ENCODE measurements at places on chromosomes 2 and 18.

GRCh38 chr2:60025496-60025895 is 528.0 kb downstream of the BCL11A start:
- DNase-seq = no peak

DNA sequence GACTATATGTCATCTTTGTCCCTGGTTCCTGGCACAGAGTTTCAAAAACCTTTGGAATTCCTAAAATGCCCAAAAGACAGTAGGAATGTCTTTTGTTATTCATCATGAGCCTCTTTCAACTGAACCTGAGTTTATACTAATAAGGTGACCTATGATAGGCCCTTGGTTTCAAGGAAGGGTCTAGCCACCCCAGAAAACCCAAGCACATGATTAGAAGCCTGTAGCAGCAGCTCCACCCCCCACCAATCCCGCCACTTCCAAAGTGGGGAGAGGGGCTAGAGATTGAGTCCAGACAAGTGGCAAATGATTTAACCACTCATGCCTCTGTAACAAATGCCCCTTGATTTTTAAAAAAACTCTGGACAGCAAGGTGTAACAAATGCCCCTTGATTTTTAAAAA is 56.8 kb downstream of the ADD2 start:
- DNase-seq = no peak

- DNase-seq = peak; percentile 49
These were observed at the start of gene PIEZO2 for GRCh38 chr18:11149441-11150270. TSS of gene PIEZO2 (minus strand) at chr18:11149569. CDS start at chr18:11148588, 981 bp downstream.

DNA sequence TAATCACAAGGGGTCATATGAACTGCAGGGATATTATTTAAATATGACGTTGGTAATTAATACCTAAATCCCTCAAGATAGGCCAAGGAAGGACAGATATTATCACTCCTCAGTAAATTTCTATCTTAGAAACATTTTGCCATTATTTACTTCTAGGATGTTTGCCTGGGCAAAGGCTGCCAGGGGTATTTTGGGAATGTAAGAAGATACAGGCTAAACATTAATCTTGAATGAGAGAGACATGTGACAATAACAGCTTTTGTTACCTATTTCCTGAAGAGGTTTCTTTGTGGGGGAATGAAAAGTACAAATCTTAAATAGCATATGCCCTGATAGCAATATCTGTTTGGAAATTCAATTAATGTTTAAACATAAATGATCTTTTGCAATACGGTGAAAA is 756 bp upstream of the CCDC195 start:
- no peak for DNase-seq

DNA sequence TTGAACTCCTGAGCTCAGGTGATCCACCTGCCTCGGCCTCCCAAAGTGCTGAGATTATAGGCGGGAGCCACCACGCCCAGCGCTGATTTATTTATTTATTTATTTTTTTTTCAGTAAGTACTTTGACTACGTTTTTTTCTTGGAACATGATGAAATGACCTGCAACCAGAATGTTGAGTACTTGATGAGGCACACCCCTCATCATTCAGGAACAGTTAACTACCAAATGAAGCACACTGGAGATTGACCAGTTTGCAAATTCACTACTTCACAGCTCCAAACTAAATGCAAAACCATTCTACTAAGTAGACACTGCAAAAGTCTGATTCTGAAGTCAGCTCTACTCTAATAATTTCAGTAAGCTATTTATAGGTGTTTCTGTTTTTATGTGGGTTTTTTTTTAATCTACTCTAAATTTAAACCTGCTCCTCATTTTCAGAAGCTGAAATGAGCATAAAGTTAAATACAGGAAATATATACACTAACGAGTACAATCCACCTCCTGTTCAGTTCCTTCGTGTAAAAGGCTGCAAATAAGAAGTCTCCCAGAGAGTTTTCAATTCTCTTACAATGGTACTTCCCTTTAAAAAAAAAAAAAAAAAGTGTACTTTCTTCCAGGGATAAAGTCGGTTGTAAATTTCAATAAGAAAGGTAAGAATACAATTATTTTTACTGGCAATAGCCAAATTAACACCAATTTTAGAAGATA is 1.4 kb downstream of the GFPT1 start:
- no peak for DNase-seq

DNA sequence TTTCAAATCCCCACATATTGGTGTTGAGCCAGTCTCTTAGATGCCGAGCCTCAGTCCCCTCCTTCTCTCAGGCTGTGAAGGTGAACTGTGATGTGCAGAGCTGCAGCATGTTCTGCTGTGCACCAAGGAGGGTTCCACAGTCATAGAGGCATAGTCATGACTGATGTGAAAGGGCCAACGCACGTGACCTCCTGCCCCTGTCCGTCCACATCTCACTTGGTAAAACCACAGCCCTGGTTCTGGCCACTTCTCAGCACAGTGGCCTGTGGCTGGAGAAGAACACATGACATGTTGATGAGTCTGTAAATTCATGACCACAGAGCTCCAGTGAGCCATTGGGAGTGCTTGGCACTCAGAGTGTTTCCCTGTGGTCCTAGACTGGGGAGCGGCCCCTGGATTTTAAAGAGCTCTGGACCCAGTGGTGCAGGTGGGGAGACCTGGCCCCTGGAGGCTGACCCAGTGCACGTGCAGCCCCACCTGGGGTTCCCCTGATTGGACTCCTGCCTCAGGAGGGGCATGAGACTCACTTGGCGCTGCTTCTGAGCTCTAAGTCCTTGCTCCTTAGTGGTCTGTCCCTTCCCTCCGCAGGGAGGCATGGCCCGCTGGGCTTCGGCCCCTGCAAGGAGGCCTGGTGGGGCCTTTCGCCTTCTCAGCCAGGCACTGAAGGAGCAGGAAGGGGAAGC is 25.3 kb downstream of the INPP4A start:
- no peak for DNase-seq

DNA sequence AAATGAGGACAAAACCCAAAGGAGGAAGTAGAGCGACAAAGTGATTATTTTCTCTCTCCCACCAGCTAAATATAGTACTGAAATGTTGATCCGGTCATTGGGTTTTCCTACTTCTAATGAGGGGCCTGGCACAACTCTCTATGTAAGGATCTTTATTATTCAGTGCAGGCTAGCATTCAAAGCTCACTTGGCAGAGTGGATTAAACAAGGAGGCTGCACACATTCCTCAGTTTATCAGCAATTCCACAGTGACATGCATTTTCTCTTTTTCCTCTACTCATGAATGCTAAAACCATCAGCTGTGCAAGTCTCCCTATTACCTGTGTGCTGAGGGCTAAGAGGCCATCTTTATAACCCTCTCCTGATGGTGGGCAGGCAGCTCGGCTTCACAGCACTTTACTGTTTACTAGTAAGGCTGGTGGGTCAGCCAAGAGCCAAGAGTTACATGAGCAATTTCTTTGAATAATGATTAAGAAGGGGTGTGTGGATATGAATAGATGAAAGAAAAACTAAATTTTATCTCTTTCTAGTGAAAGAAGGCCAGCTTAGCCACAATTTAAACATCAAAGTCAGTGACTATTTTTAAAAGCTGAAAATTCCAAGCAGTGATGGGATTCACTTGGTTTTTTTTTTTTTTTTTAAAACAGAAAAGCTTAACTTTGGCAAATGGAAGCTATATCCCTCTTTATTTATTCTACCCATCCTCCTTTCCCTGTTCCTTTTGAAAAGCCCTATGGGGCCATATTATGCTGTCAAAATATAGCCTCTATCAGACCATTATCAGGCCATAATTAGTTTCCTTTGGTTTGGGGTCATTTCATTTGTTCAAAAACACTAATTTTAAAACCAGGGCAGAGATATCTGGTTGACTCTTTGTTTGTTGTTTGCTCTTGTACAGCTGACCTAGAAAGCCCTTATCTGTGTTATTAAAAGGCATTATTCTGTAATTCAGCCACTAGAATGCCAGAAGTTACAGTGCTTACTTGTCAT is 111.0 kb downstream of the RBM43 start:
- no peak for DNase-seq

DNA sequence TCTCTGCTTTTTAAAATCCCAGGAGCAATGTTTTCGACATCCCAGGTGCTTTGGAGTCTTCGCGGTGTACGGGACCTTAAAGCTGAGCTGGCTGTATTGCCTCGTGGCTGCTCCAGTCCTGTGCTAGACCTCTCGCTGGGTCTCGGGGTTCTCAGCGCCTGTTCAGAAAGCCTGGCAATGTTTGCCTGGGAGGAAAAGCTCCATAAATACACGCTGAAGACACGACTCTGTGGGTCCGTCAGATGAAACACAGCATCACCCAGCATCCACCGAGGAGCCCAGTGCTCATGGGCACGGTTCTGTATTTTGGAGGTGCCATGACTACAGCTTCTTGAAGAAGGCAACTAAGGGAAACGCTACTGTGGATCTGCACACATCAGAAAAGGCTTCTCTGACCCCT is 21.6 kb downstream of the MBP start:
- DNase-seq = no peak

DNA sequence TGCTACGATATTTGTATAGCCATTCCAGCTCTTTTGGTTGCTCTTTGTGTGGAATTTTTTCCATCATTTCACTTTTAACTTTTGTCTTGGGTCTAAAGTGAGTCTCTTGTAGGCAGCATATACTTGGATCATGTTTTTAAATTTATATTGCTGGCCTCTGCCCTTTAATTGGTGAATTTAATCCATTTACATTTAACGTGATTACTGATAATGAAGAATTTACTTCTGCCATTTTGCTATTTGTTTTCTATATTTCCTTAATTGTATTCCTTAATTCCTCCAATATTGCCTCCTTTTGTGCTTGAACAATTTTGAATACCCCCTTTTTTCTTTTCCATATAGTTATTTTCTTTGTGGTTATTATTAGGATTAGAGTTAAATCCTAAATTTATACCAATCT is 21.0 kb upstream of the ADNP2 start:
- no peak for DNase-seq

DNA sequence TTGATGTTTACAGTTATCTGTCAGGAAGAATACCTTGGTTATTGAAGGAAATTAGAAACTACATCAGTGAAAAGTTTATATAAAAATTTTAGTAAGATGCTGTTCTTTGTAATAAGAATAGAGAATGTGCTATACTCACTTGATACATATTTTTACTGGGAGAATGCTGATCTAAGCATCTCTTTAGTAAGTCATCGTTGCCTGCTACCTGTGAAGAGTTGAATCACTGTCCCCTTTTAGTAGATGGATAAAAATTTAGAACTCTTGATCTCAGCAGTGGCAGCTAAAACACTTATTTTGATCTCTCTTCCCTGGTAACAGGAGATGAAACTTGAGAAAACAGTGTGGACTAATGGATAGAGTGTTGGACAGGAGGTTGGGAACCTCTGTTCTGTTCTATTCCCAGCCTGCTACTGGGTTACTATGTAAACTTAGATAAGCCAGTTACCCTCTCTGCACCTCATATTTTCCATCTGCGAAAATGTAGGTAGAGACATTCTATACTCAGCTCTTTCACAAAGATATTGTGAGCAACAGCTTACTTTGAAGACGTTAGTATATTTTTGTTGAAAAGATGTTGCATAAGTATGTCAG is 100.3 kb downstream of the FEZ2 start:
- no peak for DNase-seq

GRCh38 chr2:145088756-145089155 is 568.8 kb upstream of the ZEB2 start:
- DNase-seq = no peak

GRCh38 chr2:216596980-216597509 is 36.2 kb upstream of the IGFBP2 start:
- DNase-seq = no peak

GRCh38 chr18:49544362-49544761 is 17.5 kb upstream of the LIPG start:
- no peak for DNase-seq

DNA sequence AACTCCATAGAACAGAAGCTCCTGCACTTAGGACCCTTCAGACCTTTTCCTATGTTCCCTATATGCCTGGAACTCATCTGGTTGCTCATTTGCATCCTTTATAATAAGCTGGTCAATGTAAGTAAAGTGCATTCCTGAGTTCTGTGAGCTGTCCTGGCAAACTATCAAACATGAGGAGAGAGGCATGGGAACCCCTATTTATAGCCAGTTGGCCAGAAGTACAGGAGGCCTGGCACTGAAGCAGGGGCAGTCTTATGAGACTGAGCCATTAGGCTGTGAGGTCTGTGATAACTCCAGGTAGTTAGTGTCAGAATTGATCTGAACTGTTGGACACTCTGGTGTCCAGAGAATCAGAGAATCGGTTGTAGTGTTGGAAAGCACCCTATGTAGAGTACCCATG is 88.4 kb downstream of the EHD3 start:
- DNase-seq = no peak

- no peak for DNase-seq
These were observed 1528.2 kb upstream of the SLC39A10 start for GRCh38 chr2:194128810-194129209.

- DNase-seq = no peak
These were observed 5.5 kb upstream of the SFT2D3 start for GRCh38 chr2:127695491-127696472.

- no peak for DNase-seq
These were observed 158.5 kb downstream of the CDC42EP3 start for GRCh38 chr2:37512971-37513370.

- peak; percentile 85 for DNase-seq
These were observed 44.3 kb downstream of the SPRED2 start for GRCh38 chr2:65388051-65388531.

DNA sequence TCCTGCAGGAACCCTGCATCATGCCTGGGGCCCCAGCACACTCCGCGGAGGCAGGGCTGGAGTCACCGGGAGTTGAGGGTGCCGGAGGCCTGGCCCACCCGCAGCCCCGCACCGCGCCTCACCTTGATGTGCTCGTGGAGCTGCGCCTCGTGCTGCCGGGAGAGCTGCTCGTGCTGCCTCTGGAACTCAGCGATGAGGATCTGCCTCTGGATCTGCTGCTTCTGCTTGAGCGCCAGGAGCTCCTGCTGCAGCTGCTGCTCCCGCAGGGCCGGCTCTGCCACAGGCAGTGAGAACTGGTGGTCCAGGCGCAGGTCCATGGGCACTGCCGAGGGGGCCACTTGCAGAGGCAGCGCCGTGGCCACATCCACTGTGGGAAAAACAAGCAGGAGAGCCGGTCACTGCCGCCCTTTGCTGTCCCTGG is 211.1 kb downstream of the HDAC4 start:
- no peak for DNase-seq

DNA sequence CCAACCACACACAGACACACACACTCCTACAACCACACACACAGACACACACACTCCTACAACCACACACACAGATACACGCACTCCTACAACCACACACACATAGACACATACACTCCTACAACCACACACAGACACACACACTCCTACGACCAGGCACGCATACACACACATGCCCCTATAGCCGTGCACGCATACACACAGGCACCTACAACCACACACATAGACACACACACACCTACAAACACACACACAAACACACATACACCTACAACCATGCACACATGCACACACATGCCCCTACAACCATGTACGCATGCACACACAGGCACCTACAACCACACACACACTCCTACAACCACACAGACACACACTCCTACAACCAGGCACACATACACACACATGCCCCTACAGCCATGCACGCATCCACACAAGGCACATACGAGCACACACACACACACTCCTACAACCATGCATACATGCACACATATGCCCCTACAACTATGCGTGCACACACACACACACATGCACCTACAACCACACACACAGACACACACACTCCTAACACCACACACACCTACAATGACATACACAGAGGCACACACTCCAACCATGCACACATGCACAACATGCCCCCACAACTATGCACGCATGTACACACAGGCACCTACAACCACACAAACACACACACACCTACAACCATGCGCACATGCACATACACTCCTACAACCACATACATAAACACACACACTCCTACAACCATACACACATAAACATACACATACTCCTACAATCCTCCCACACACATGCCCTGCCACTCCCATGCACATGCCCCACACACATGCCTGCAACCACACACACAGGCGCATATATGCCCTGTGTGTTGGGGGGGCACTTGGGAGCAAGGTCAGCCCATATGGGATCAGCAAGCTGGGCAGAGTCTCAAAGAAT is 19.1 kb upstream of the TEX51 start:
- no peak for DNase-seq

Measured in GM12864 (cell line).